Naive thymus-derived CD4-positive, alpha-beta T cell (primary cell): ENCODE measurements at places on chromosomes 1 and 21. TPM values are rescaled to one million over a fixed set of nuclear protein-coding genes. Genes with fewer than 3 reads are reported as not detected.

The NCAM2 gene
- total RNA-seq, result not detected

The SEMA4A gene
- total RNA-seq, result 2.7 TPM

The ITLN1 gene
- not detected for total RNA-seq

DNA sequence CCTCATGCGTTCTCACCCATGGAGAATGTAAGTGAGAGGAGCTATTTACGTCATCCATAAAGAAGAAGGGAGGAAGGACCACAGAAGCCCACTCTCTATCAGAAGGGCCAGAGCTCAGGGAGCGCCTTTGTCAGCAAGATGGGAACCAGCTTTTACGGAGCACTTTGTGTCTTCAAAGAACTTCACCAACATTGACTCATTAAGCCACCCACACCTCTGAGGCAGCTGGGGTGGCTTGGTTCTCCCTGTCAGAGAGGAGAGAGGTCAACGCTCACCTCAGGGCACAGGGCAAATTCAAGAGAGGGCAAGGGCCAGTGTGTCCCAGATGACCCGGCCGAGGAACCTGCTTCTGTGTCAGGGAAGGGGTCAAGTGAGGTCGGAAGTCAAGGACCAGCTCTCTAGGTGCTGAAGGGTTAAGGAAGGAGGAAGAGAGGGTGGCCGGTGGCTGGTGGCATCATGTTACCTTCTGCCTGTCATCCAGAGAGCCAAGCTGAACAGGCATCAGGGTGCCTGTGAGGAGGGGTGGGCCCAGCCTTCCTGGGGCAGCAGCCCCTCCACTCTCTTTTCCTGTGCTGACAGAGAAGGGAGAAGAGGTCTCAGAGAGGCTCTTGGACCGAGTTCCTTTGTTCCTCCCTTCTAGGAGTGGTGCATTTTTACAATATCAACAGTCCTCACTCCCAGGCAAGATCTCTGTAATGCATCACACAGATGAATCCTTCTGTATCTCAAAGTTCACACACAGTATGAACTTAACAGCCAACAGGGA, 109.0 kb downstream of the ETS2 start:
- no peak for DNase-seq

GRCh38 chr21:37862536-37862935, 53.7 kb downstream of the KCNJ6 start:
- no peak for DNase-seq

DNA sequence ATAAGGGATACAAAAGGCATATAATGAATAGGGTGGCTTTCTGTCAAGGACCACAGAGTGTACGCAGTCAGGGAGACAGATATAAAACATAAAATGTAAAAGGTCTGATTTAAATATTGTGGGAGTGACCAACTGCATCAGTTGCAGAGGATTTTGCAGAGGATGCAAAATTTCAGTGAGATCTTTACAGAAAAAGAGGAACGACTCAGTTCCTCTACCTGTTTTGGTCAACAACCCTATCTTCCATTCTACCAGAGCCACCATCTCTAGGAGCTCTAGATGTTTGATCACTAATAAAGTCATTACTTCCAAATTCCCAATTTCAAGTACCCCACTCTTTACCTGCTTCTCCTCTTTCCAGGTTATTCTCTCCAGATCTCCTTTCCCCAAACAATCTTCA, 16.5 kb downstream of the SOD1 start:
- no peak for DNase-seq
